ENCODE measurements at places on chromosomes 2 and 18.

DNA sequence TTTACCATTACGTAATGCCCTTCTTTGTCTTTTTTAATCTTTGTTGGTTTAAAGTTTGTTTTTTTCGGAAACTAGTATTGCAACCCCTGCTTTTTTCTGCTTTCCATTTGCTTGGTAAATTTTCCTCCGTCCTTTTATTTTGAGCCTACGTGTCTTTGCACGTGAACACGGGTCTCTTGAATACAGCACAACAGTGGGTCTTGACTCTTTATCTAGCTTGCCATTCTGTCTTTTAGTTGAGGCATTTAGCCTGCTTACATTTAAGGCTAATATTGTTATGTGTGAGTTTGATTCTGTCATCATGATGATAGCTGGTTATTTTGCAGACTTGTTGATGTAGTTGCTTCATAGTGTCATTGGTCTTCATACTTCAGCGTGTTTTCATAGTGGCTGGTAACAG, 37.5 kb upstream of the TTC39C start:
- DNase-seq, result no peak

GRCh38 chr18:24964216-24964615, 387.8 kb downstream of the ZNF521 start:
- DNase-seq, result no peak

GRCh38 chr18:33757037-33757436, 179.0 kb downstream of the ASXL3 start:
- peak; percentile 54 for DNase-seq

DNA sequence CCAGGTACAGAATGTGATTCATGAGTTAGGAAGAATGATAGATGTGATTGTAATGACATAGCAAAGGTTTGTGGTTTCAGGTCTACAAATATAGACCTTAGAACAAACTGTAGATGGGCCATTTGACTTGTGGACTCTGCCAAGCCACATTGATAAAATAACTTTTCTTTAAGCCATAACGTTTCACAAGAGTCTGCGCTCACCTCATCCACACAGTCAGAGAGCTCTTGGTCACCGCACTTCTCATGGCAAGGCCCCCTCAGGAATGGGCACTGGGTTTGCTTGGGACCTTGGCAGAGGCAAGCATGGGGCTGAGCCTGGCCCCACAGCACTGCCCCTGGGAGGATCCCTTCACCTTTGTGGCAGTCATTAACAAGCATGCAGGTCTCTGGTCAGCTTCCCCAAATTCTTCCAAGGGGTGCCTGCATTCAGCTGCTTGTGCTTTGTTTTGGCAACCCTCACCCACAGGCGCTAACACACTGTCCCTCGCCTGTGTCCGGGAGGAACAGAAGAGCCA, 14.0 kb downstream of the ARMC9 start:
- no peak for DNase-seq

DNA sequence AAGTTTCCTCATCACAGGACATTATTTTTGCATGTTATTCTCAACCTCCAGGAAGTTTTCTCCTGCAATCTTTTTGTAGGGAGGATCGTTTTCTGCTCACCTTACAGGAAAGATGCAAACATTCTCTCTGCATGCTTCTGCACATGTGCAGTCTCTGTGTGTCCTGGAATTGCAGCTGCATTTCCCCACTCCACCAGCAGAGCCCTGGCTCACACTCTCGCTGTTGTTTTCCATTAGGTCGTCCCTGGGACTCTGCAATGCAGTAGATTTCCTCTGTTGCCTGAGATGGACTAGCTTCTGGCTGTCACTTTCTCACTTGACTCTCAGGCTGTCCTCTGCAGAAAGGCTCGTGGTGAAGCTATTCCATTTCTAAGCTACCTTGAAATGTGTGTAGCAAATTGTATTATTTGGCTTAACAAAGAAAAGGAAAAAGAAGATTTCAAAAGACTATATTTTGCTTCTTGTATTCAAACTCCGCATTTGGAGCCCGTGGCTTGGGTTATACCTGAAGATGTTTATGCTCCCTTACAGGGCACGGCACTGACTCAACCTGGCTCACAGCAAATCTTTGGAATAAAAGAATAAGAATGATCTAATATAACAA, 346.7 kb downstream of the RAD51AP2 start:
- peak; percentile 51 for DNase-seq

- no peak for DNase-seq
Measured at GRCh38 chr18:41128126-41128525, 826.9 kb upstream of the PIK3C3 start.

- no peak for DNase-seq
Measured at GRCh38 chr18:13320096-13320495, 101.5 kb downstream of the LDLRAD4 start.
